ENCODE measurements at places on chromosomes 3 and 15. TPM values are rescaled to one million over a fixed set of nuclear protein-coding genes. Genes with fewer than 3 reads are reported as not detected.

COL6A5 gene
- not detected for total RNA-seq

SLC28A2 gene
- not detected for total RNA-seq

DNASE1L3 gene
- total RNA-seq = not detected

SAMD7 gene
- not detected for total RNA-seq

MNS1 gene
- total RNA-seq = 2.4 TPM

RBP2 gene
- not detected for total RNA-seq

ATP13A5 gene
- total RNA-seq = not detected

AMOTL2 gene
- total RNA-seq = 52.1 TPM

POU1F1 gene
- not detected for total RNA-seq

LRRC31 gene
- not detected for total RNA-seq

C3orf22 gene
- not detected for total RNA-seq

SOX14 gene
- not detected for total RNA-seq

GHSR gene
- total RNA-seq = not detected

SLC28A1 gene
- total RNA-seq = 0.04 TPM

DPPA2 gene
- not detected for total RNA-seq

CHAC1 gene
- 8.8 TPM for total RNA-seq

CYP19A1 gene
- total RNA-seq = 0.47 TPM

MORC1 gene
- 0.02 TPM for total RNA-seq

C3orf49 gene
- not detected for total RNA-seq

LEKR1 gene
- 0.49 TPM for total RNA-seq

SERPINI2 gene
- total RNA-seq = not detected

LTF gene
- total RNA-seq = not detected

TMCO5A gene
- total RNA-seq = not detected

IQCH gene
- 1.0 TPM for total RNA-seq

CCDC80 gene
- total RNA-seq = 47.0 TPM

CCK gene
- total RNA-seq = 1.7 TPM

ZPLD1 gene
- total RNA-seq = not detected

All from A549 treated with dexamethasone at 1 μM for 4 hours (cell line).